Stimulated activated CD8-positive, alpha-beta memory T cell treated with anti-CD3 and anti-CD28 coated beads, Interleukin-2, amount 100 ng/mL, for 48 hours (primary cell): ENCODE measurements at places on chromosomes 1 and 21.

- DNase-seq, result no peak
These were observed 50.5 kb downstream of the SIK1 start for GRCh38 chr21:43376478-43376882.

GRCh38 chr21:19577381-19577780, 1173.8 kb upstream of the TMPRSS15 start:
- no peak for DNase-seq

DNA sequence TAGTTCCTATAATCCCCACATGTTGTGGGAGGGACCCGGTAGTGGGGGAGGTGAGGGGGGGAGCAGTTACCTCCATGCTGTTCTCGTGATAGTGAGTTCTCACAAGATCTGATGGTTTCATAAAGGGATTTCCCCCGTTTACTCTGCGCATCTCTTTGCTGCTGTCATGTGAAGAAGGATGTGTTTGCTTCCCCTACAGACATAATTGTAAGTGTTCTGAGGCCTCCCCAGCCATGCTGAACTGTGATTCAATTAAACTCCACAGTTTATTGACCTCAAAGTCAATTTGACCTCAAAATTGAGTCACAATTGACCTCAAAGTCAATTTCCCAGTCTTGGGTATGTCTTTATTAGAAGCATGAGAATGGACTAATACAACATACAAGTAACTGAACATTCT, 19.7 kb downstream of the DPH5 start:
- no peak for DNase-seq

- no peak for DNase-seq
These were observed 50.0 kb upstream of the DMRTB1 start for GRCh38 chr1:53409233-53409632.

DNA sequence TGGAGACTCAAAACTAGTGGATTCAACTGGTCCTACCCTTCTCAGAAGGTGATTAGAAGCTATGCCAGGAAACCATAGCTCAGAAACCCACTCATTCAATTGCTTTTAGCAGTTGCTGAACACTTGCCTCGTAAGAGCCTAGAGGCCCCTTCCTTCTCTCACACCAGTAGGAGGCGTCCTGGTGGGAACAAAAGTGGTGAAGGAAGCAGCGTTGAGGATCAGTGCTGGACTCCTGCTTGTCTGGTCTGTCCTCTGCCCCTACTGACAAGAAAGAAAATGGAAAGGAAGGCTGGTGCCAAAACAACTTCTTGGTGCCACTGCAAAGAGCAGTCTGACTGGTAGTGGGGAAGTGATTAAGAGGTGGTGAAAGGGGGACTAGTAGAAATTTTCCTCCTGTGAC, 269.7 kb downstream of the LMO4 start:
- DNase-seq, result no peak

DNA sequence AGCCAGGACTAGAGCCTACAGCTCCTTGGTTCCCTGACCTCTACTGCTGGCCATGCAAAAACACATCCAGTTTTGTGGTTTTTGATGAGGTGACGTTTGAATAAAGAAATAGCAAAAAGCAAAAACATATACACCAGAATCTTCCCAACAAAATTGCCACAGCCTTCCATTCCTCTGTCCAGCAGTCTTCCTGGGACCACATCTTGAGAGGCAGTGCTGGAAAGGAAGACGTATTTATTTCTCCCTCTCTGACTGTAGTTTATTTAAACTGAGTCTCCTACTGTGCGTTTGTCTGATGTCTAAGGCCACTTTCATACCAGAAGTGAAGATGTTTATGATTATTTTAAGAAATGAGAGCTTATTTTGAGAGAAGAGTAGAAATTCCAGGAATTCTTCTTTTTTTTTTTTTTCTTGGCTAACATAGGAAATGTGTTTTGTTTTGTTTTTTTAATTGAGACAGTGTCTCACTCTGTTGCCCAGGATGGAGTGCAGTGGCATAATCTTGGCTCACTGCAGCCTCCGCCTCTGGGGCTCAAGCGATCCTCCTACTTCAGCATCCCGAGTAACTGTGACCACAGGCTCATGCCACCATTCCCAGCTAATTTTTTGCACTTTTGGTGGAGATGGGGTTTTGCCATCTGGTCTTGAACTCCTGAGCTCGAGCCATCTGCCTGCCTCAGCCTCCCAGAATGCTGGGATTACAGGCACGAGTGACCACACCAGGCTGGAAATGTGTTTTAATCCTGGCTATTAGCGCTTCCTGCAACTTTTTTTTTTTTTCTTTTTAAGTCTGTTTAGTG, 118.5 kb downstream of the ITSN1 start:
- DNase-seq, result no peak
